ENCODE measurements at places on chromosomes 6 and 20.

DNA sequence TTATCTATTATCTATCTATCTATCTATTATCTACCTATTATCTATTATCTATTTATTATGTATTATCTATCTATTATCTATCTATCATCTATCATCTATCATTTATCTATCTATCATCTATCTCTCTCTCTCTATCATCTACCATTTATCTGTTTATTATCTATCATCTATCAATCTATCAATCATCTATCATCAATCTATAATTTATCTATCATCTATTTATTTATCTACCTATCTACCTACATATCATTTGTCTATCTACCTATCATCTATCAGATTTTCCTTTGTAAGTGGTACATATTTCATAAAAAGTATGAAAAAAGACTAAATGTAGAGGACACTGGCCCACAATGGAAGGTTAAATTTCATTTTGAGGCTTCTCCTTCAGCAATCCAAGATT lies 212.1 kb upstream of the EXOC2 start:
- no peak overlapping the region for H3K4me3 ChIP-seq
- H3K4me1 ChIP-seq, result no peaks in the 10 kb centered on the region
- H3K27me3 ChIP-seq, result peaks cover 6% of the 10 kb centered on the region

DNA sequence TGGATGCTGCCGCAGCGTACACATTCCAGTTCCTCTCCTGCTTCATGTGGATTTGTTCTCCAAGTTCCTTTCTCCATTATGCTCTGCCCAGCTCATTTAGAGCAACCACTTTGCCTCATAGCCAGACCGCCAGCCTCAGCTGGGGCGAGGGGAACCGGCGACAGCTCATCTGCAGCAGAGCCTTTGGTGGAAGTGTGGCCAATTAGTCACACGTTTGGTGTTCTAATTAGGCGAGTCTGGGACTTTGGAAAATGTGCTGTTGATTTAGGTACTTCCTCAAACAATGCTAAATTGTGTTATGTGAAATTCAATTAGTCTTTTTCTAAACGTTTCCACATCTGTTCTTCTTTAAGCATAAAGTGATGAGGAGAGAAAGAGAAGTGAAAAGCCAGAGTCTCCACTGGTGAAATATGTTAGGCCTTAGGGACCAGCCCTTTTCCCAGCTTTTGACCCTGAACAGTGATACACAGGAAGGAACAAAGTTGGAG lies 217.9 kb downstream of the TBX18 start:
- DNase-seq, result no peak
- H3K27ac ChIP-seq, result no peak overlapping the region
- H3K36me3 ChIP-seq, result no peaks in the 10 kb centered on the region
- H3K4me1 ChIP-seq, result no peaks in the 10 kb centered on the region
- no peaks in the 10 kb centered on the region for H3K27me3 ChIP-seq
- H3K4me3 ChIP-seq, result no peak overlapping the region

DNA sequence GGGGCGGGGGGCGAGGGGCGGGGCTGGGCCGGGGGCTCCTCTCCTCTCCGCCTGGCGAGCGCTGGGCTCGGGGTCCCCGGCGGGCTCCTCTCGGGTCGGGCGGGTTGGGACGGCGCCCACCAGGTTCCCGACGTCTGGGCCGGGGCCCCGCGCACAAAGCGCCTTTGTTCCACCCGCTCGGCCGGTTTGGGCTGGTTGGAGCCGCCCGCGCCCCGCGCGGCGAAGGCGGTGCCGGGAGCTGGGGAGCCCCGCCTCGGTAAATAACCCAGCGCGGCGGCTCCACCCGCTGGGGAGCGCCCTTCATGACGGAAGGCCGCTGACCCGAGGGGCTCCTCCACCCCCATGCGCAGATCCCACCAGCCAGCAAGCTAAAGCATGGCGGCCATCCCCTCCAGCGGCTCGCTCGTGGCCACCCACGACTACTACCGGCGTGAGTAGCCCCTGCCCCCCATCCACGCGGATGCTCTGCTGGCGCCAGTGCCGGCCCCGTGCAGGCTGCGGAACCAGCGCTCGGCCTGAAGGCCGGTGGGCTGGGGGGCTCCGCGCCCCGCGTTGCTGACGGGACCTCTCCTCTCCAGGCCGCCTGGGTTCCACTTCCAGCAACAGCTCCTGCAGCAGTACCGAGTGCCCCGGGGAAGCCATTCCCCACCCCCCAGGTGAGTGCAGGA lies 503 bp downstream of the PPDPF start:
- peak; percentile 81 for DNase-seq
- H3K36me3 ChIP-seq, result peaks cover 30% of the 10 kb centered on the region
- H3K4me3 ChIP-seq, result peak overlapping the region; percentile 78

- H3K27ac ChIP-seq, result peak overlapping the region; percentile 14
- no peak overlapping the region for H3K4me3 ChIP-seq
- no peaks in the 10 kb centered on the region for H3K27me3 ChIP-seq
- DNase-seq, result no peak
- H3K4me1 ChIP-seq, result peaks cover 38% of the 10 kb centered on the region
- H3K36me3 ChIP-seq, result peaks cover 57% of the 10 kb centered on the region
Measured at GRCh38 chr6:135210632-135211305, 29.7 kb downstream of the MYB start.

DNA sequence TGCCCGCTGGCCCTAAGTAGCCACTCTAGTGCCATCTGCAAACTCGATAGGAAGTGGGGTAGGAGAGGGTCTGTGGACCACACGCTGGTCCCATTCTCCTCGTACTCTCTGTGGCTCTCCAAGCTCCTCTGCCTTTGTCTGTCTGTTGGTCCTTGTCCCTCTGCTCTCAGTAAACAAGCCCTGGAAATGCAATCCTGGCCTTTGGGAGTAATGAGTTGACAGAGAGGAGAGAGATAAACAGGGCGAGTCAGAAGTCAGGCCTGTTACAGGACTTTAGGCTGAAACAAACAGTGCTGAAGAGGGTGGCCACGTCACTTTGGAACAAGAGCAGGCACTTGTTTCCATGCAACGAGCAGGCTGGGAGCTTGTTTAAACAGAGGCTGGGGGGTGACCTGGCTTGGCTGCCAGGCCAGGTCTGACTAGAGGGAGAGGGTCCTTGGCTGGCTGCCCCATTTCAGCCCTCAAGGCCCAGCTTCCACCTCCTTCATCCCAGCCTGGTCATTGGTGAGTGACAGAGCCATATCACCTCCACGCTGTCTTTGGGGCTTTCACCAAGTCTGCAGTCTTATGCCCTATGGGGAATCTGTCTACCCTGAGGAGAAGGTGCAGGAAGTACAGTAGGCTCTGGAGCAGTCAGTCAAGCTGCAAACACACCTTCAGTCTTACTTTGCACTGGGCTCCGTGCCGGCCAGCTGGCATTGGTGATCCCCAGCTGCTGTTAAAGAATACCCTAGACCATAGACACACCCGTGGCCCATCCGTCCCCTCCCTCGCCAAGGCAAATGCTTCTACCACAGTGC lies 22.6 kb downstream of the FOXP4 start:
- no peaks in the 10 kb centered on the region for H3K27me3 ChIP-seq
- DNase-seq, result no peak
- H3K36me3 ChIP-seq, result peaks cover 8% of the 10 kb centered on the region
- peaks cover 13% of the 10 kb centered on the region for H3K4me1 ChIP-seq
- no peak overlapping the region for H3K4me3 ChIP-seq
- no peak overlapping the region for H3K27ac ChIP-seq

GRCh38 chr20:34887023-34887422 lies 10.6 kb downstream of the ACSS2 start:
- DNase-seq, result no peak
- H3K27ac ChIP-seq, result no peak overlapping the region
- no peaks in the 10 kb centered on the region for H3K27me3 ChIP-seq
- H3K4me1 ChIP-seq, result peaks cover 36% of the 10 kb centered on the region
- no peak overlapping the region for H3K4me3 ChIP-seq

DNA sequence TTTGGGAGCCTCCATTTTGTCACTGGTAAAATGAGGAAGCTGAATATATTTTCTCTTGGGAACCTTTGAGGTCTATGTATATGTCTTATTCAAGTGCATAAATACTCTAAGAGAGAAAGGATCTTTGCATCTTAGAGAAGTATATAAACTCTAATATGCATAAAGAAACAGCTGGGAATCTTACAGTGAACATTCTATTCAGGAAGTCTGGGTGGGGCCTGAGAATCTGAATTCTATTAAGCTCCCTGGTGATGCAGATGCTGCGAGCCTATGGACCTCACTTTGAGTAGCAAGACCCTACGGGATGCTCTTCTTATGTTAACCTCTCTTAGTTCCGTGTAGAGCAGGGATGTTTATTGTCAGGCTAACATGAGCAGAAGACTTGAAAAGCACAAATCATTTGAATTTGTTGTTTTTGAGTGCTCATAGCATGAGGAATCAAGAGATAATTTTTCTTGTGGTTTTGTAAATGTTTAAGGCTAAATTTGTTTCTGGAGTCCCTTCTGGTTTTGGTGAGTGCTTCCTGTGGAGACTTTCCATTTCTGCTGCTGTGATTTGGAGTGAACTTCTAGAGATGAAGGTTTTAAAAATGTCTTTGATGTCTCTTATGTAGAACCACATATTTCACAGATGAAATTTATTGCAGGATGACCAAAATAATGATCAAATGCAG lies 281.2 kb upstream of the JAG1 start:
- no peak overlapping the region for H3K27ac ChIP-seq
- H3K4me1 ChIP-seq, result no peaks in the 10 kb centered on the region
- no peaks in the 10 kb centered on the region for H3K27me3 ChIP-seq
- no peak overlapping the region for H3K4me3 ChIP-seq

GRCh38 chr20:21301940-21302663 lies 1.0 kb upstream of the XRN2 start:
- no peaks in the 10 kb centered on the region for H3K27me3 ChIP-seq
- H3K4me3 ChIP-seq, result peak overlapping the region; percentile 96
- peaks cover 13% of the 10 kb centered on the region for H3K36me3 ChIP-seq
- peak overlapping the region; percentile 98 for H3K27ac ChIP-seq

Measured in activated CD8-positive, alpha-beta T cell treated with anti-CD3 and anti-CD28 coated beads for 36 hours (primary cell).